ENCODE measurements at places on chromosomes 3 and 15.

DNA sequence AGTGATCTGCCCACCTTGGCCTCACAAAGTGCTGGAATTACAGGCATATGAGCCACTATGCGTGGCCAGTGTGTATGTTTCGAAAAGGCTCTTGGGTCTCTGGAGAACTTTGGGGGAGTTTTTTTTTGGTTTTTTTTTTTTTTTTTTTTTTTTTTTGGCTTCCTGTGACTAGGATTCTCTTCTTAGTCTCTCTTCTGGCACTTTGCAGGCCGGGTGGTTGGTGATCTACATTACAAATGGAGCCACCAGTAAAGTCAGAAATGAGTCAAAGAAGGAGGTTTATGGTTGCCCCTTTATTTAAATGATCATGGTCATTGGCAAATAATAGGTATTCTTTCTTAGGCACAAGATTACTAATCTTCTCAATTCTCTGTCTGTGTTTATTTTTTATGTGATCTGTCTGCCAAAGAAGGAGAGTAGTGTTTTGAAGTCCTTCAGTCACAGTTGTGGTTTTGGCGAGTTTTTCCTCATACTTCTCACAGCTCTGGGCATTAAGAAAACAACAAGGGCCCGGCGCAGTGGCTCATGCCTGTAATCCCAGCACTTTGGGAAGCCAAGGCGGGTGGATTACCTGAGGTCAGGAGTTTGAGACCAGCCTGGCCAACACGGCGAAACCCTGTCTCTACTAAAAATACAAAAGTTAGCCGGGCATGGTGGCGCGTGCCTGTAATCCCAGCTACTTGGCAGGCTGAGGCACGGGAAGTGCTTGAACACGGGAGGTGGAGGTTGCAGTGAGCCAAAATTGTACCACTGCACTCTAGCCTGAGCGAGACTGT is 38.3 kb downstream of the PDE8A start:
- DNase-seq: no peak

GRCh38 chr15:66760097-66760967 is 58.3 kb downstream of the SMAD6 start:
- DNase-seq: no peak

GRCh38 chr3:150221904-150222523 is 186.1 kb upstream of the TSC22D2 start:
- DNase-seq: no peak

GRCh38 chr15:67110361-67110781 is 45.0 kb downstream of the SMAD3 start:
- no peak for DNase-seq

DNA sequence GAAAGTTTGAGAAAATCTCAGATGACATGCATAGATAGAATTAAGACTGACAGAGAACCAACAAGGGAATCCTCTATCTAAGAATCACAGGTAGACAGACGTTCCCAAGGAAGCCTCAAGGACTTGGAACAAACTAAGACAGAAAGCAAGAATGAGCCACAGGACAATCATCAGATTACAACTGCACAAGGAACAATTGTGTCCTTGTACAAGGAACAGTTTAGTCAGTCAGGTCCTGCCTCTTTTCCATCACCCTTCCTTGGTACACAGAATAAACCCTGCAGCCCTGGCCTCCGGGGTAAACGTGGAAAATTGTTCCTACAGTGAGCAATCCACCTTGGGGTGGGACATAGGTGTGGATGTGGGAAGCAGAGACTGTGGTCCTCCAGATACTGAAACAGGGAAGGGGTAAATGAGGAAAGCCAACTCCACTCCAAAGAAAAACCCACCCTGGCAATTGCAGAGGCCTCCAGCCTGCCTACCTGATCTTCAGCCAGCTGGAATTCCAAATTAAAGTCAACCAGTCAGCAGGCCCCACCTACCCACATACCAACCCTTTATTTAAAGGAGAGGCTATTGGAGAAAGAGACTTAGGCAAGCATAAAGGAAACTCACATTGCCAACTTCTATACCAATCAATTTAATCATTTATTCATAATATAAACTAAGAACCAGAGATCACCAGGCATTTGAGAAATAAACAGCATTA is 73.4 kb downstream of the ULK4 start:
- DNase-seq: no peak

DNA sequence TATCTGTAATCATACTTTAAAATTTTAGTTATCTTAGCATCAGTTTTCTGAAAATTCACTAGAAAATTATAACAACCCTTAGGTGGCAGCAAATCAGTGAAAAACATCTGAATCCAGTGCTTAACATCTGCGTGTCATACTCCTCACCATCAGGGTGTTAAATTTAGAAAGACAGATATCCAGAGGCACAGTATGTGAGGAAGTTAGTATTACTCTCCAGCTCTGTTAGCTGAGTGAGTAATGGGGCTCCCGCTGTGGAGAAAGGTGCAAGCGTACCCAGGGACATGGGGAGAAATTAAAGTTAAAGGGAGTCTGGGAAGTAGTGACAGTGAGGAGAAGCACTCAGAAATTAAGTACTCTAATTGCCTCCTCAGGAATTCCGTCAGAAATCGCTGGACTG is 50.9 kb downstream of the CEP63 start:
- DNase-seq: no peak

DNA sequence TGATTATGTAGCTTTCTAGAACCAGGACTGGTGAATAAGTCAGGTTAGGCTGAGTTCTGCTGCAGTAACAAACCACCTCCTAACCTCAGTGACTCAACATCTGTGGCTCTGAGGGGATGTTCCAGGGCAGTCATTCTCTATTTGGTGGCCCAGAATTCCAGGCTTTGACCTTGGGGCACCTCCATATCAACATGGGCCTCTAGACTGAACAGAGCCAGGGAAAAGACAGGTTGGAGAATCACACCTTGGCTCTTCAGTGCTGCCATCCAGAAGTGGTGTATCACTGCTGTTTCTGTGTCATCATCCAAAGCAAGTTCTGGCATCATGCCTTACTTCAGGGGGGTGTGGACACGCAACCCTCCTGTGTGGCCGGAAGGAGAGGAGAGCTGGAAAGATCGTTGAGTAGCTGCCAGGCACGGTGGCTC is 15.3 kb downstream of the ZBTB47 start:
- no peak for DNase-seq

Measured in CD4-positive, alpha-beta T cell treated with Interleukin-15 for 4 hours (primary cell).